HFFc6 (cell line): ENCODE measurements at places on chromosomes 7 and 10.

GRCh38 chr7:108009873-108010272, 6.9 kb upstream of the LAMB1 start:
- no peak for DNase-seq

DNA sequence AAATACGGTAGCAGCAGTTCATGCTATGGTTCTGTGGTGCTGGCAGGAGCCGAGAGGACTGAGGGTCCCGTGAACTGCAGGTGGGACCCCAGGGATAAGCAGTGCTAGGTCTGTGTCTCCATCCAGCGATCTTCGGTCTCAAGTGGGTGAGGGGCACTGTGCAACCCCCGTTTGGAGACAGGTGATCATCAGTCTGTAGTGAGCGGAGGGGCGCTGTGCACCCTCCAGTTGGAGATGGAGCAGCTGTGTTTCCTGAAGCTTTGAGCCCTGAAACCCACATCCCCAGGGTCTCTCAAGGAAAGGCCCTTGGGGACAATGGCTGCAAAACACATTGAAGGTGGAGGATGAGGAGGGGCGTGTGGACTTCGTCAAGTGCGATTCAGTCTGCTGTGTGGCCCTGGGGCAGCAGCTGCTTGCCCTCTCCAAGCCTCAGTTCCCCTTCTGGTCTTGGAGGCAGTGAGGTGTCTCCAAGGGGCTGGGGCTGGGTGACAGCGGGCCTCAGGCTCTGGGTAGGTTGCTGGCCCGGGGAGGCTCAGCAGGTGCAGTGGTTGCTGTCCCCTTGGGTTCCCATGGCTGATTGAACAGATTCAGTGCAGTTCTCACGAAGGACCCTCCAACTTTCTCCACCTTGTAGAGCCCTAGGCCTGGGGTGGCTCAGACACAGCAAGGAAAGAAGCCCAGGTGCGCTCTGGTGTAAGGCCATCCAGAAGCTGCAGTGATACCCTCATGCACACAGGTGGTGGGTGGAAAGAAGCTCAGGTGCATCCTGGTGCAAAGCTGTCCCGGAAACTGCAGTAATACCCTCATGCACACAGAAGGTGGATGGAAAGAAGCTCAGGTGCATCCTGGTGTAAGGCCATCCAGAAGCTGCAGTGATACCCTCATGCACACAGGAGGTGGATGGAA, 160.6 kb downstream of the ADARB2 start:
- DNase-seq = no peak

DNA sequence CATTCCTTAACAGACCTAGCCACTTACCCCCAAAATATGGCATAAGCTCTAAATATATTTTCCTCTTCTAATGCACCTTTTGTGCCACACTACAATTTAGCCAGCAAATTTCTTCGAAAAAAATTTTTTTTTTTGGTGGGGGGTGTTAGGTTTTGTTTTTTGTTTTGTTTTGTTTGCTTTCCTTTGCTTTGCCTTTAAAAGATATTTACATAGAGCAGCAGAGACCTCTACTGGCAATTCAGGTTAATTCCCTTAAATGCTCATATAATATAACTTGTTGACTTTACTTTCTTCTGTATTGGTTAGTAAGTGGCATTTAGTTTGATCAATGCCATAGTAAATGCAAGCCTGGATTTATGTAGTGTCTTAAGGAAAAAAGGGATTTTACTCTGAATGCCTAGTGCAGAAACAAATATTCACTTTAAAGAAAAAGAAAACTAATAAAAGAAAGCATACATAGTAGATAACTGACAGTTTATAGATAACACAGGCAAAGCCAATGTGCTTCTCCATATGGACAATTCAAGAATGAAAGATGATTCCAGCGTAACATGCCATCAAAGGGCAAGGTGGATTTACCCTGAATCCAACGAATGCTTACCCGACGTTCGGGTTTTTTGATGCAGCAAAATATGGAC, 1250.6 kb downstream of the GATA3 start:
- peak; percentile 10 for DNase-seq

DNA sequence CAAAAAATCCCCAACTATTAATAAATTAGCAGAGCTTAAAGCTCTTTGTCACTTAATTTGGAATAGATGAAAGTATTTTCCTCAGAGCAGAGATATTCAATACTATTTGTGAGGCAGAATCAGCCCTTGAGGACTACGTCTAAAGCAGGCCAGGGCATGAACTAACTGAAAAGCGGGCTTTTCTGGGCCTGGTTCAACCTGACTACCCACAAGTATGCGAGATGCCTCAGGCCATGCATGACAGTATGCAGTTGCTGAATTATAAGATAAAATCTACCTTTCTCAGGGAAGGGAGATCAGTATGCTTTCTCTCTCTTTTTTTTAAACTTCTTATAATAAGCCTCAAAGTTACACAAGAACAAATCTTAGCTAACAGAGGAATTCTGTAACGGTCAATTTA, 20.1 kb downstream of the TMEM168 start:
- DNase-seq = no peak

DNA sequence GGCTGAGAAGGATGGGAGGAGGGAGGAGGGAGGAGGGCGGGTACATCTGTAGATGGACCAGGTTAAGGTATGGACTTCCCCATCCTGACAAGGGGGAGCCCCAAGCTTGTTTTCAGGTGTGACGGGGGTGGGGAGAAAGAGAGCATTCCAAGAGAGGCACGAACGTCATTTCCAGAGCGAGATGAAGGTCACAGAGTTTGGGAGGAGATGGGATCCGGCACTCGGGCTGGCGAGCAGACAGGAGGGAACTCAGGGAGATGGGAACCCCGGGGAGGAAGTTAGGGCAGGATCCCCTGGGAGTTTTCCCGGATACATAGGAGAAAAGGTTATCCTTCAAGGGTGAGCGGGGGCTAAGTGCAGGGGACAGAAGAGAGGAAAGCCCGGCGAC, 118.8 kb downstream of the CUX1 start:
- no peak for DNase-seq

DNA sequence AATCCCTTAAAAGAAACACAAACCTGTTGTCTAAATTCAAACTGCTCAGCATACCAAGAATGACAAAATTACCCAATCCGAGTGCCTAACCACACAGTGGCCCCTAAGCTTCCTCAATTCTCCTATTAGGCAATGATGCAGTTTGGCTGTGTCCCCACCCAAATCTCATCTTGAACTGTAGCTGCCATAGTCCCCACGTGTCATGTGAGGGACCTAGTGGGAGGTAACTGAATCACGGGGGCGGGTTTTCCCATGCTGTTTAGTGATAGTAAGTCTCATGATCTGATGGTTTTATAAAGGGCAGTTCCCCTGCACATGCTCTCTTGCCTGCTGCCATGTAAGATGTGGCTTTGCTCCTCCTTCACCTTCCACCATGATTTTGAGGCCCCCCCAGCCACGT, 21.9 kb downstream of the PSAP start:
- DNase-seq = no peak

- no peak for DNase-seq
These were observed 665 bp upstream of the SRRT start for GRCh38 chr7:100874300-100874576.

DNA sequence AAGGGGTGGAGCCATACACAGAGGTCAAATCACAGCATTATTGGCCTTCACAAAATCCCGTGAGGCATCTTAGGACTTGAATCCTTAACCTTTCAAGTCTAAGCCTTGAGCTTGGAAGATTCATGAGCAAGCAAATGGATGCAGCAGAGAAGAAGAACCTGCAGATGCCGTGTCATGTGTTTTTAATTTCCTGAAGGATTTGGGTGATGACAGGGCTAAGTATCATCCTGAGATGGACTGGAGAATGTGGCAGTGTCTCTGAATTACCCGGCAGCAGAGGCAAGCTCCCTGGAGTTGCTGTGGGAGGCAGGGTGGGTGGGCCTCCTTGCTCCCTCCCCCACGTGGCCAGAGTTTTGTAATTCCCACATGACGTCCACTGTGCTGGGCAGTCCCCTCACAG, 50.8 kb downstream of the GCC1 start:
- no peak for DNase-seq

GRCh38 chr10:92822060-92822634, 26.2 kb upstream of the EXOC6 start:
- DNase-seq = peak; percentile 85

- DNase-seq = no peak
These were observed 97.9 kb downstream of the NKX6-2 start for GRCh38 chr10:132687893-132688579.

GRCh38 chr7:143355450-143356385, 6.8 kb downstream of the FAM131B start:
- DNase-seq = no peak

DNA sequence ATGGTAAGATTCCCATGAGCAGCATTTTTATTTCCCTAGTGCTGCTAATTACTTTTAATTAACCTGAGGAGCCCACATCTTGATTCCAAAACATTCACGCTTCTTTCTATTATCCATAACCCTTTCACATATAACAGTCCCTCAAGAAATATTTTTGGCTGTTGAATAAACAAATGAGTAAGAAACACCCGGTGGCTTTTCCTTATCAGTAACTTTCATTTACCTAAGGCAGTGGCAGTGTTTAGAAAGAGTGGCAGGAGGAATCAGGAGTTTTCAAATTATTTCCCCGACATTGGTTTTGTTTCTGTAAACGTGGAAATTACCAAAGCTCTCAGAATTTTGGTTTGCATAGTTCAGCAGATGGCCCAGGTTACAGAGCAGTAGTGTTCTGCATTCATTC, 1015.6 kb upstream of the LRRTM3 start:
- DNase-seq = no peak

DNA sequence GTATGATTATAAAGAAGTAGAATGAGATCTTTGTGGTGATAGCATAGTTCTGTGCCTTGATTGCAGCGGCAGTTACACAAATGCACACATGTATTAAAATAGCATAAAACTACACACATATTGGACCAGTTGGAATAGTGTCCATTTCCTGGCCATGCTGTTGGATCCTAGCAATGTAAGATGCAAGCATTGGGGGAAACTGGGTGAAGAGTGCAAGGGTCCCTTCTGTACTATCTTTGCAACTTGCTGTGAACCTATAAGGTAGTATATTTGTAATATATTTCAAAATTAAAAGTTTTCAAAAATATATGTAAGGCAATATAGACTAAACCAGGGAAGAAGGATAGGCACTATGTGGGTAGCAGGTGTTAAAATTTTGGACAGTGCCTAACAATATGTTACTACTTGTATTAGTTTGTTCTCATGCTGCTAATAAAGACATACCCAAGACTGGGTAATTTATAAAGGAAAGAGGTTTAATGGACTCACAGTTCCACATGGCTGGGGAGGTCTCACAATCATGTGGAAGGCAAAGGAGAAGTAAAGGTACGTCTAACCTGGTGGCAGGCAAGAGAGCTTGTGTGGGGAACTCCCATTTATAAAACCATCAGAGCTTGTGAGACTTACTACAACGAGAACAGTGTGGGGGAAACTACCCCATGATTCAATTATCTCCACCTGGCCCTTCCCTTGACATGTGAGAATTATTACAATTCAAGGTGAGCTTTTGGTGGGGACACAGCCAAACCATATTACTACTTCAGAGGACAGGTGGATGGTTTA, 71.4 kb downstream of the RGS10 start:
- no peak for DNase-seq

DNA sequence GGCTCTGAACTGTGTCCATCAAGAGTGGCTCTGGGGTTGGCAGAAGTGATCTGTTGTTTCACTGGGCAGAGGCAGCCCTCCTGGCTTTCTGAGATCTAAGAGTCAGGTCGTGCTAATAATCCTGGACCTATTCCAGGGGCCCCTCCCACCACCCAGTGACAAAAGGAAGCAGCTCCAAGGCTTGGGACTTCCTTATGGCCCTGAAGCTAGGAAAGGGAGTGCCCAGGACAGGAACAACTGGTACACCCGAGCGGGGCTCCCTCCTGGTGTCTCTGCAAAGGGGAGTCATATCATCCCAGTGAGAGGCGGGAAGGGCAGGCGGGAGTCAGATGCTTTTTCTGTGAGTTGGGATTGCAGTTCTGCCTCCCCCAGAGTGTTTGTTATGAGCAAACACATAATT, 32.3 kb downstream of the RPS24 start:
- no peak for DNase-seq

DNA sequence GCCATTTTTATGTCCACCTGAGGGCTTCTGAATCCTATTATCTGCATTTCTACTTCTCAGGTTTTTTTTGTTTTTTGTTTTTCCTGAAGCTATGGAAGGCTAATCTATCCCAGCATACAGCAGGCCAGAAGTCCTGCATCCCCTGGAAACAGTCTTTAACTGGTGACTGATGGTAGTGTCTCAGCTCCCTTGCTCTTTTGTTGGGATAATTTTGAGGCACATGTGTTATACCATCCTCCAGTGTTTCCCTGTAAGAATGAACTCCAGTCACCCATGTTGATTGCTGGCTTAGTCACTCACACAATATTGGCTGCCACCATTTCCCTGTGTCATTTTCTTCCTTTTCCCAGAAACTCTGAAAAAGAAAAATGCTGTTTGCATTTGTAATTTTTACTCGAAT, 1094.0 kb upstream of the LRRN3 start:
- DNase-seq = no peak

DNA sequence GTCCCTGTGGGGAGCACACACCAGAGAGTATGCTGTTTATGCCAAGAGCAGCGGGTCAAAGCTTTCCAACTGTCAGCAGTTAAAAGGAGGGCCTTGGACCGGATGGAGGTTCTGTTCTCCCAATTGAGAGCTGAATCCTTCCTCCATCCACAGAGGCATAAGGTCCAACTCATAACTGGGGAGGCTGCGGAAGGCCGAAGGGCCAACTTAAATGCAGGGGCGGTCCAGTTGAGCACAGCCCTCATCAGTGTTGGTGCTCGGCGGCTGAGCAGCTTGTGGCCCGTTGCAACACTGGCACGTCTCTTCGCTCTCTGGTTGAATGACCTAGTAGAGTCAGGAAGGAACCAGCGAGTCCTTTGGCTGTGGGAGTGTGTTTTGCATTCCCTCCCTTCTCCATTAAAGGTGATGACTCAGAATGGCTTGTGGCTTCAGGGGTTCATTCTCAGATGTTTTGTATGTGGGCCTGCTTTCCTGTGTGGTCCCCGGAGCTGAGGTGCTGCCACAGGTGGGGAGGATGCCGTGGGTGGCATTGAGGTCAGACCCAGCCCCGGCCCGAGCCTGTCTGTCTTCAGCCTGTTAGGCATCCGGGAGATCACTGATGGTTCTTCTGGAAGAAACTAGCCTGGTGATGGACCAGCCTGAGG, 44.8 kb upstream of the DMBT1 start:
- DNase-seq = peak; percentile 16

- no peak for DNase-seq
These were observed 66.6 kb downstream of the ALOX5 start for GRCh38 chr10:45440511-45441062.

- no peak for DNase-seq
These were observed 147.5 kb downstream of the RTKN2 start for GRCh38 chr10:62121187-62121530.

GRCh38 chr7:34109936-34110780, 204.8 kb downstream of the BMPER start:
- no peak for DNase-seq

GRCh38 chr10:100522107-100522801, 2.6 kb upstream of the SEC31B start:
- no peak for DNase-seq

- DNase-seq = no peak
These were observed 448.6 kb upstream of the NRP1 start for GRCh38 chr10:33783078-33783477.
